GM23248 (cell line): ENCODE measurements at places on chromosomes 1 and 21. TPM values are rescaled to one million over a fixed set of nuclear protein-coding genes. Genes with fewer than 3 reads are reported as not detected.

Gene PROK1
- not detected in 2 replicates for polyA plus RNA-seq

DNA sequence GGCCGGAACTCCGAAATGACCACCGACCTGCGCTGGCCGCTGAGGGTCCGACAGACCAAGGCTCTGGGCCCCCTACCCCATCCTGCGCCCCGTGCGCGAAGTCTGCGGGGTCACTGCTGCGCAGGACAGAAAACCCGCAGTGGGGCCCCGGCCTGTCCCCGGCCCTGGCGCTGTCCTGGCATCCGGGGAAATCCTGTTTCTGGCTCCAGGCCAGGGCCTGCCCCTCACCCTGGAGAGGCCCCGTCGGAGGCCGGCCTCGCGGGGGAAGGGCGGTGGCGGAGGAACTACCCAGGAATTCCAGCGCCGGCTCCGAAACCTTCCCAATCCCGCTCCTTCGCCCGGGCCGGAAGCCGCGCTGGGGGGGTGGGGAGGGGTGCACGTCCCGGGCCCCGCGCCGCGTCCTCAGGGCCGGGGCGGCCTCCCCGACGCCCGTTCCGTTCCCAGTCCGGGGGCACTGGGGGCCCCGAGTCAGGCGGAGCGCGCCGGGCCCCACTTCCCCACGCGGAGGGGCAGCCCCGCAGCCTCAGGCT lies 77.0 kb downstream of the MORN1 start:
- no peaks in the 10 kb centered on the region for H3K27me3 ChIP-seq
- H3K36me3 ChIP-seq = no peaks in the 10 kb centered on the region
- peak overlapping the region; percentile 32 for H3K4me3 ChIP-seq

- H3K4me3 ChIP-seq = no peak overlapping the region
- DNase-seq = no peak
- peaks cover 4% of the 10 kb centered on the region for H3K4me1 ChIP-seq
- no peak overlapping the region for H3K27ac ChIP-seq
- no peaks in the 10 kb centered on the region for H3K36me3 ChIP-seq
- H3K27me3 ChIP-seq = peaks cover 33% of the 10 kb centered on the region
Measured at GRCh38 chr1:119447344-119448126, 32.6 kb downstream of the HSD3B2 start.

- DNase-seq = peak; percentile 34
- no peak overlapping the region for H3K4me3 ChIP-seq
- H3K4me1 ChIP-seq = no peaks in the 10 kb centered on the region
- no peaks in the 10 kb centered on the region for H3K36me3 ChIP-seq
Measured at GRCh38 chr21:44596068-44596725, 3.9 kb upstream of the KRTAP10-6 start.

Gene TSPEAR
- polyA plus RNA-seq = not detected in 2 replicates

GRCh38 chr21:35314857-35315582 lies 265.9 kb upstream of the RUNX1 start:
- DNase-seq = no peak
- no peaks in the 10 kb centered on the region for H3K27me3 ChIP-seq
- no peaks in the 10 kb centered on the region for H3K4me1 ChIP-seq
- no peaks in the 10 kb centered on the region for H3K36me3 ChIP-seq

Gene KIF21B
- polyA plus RNA-seq = 0.03 and 0.04 TPM in 2 replicates

Gene LCE3E
- polyA plus RNA-seq = not detected in 2 replicates

DNA sequence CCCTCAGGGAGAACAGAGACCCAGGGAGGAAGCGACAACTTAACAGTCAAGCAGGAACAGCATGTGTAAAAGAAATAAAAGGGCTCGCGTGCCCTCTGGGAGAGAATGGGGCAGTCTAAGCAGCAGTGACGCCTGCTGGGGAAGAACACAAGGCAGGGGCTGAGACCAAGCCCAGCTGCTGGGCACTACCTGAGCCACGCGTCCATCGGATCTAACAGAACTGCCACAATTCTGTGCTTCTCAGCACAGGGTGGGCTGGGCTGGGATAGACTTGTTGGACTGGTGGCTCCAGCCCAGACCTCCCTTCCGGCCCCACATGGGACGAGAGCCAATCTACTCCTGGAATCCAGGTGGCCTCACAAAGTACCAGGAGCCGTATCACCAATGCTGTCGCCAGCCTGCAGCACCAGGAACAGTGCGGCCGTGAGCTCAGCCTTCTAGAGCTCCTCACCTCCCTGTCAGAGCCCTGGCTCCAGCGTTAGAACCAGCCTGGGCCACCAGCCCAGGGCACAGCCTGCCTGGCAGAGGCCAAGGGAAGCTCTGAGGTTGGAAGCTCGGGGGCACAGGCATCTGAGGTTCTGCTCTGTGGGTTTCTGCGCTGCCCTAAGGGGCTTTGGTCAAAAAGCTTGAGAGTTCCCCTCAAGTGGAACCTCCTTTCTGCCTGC lies 7.4 kb downstream of the LRRC47 start:
- H3K27me3 ChIP-seq = no peaks in the 10 kb centered on the region
- H3K4me1 ChIP-seq = peaks cover 9% of the 10 kb centered on the region
- H3K27ac ChIP-seq = no peak overlapping the region
- DNase-seq = no peak

- DNase-seq = no peak
- no peaks in the 10 kb centered on the region for H3K27me3 ChIP-seq
- no peaks in the 10 kb centered on the region for H3K36me3 ChIP-seq
- H3K4me3 ChIP-seq = no peak overlapping the region
- H3K4me1 ChIP-seq = no peaks in the 10 kb centered on the region
Measured at GRCh38 chr1:7555391-7556185, 215.5 kb upstream of the VAMP3 start.

Gene COL8A2
- polyA plus RNA-seq = 2.9 and 3.2 TPM in 2 replicates

- no peaks in the 10 kb centered on the region for H3K27me3 ChIP-seq
- DNase-seq = peak; percentile 95
- H3K36me3 ChIP-seq = no peaks in the 10 kb centered on the region
- H3K27ac ChIP-seq = peak within 1 kb of the TSS; percentile 66
- H3K4me3 ChIP-seq = peak within 1 kb of the TSS; percentile 82
Measured at GRCh38 chr1:6701437-6702153, at the start of gene DNAJC11. DNAJC11 (minus strand) TSS chr1:6701816; CDS start chr1:6701800, 16 bp downstream.

DNA sequence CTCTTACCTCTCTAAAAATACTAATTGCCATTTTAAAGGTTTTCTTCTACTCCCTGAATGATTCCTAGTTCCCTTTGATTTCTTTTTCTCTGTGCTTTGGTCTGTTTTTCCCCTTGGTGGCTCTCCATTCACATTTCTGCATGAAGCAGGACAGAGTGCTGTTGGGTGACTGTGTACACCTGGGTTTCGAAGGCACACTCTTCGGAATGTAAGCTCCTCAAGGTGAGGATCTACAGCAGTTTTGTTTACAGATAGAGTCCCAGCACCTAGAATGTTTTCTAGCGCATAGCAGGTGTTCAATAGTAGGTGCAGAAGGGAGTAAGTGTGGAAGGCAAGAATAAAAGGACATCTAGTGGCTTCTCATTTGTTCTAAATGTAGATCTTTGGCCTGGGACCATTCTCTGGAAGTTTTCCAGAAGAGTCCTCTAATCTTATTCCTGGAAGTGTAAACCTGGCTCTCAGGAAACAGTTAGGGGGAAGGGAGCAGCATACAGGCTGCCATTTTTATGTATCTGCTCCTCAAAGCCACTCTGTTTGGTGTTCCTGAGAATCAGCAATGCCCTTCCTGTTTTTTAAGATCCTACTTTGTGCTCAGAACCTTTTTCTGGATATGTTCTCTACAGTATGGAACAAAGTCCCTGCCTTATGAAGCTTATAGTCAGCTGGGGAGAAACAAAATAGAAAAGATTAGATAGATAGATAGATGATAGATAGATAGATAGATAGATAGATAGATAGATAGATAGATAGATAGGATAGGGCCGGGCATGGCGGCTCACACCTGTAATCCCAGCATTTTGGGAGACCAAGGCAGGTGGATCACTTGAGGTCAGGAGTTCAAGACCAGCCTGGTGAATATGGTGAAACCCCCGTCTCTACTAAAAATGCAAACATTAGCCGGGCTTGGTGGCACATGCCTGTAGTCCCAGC lies 22.8 kb upstream of the EFNA1 start:
- no peak overlapping the region for H3K4me3 ChIP-seq
- H3K27ac ChIP-seq = no peak overlapping the region
- no peak for DNase-seq
- H3K4me1 ChIP-seq = no peaks in the 10 kb centered on the region
- no peaks in the 10 kb centered on the region for H3K36me3 ChIP-seq

GRCh38 chr1:231211005-231211857 lies 29.8 kb upstream of the GNPAT start:
- peaks cover 21% of the 10 kb centered on the region for H3K27me3 ChIP-seq
- peak overlapping the region; percentile 61 for H3K4me3 ChIP-seq
- H3K27ac ChIP-seq = no peak overlapping the region
- no peaks in the 10 kb centered on the region for H3K4me1 ChIP-seq
- H3K36me3 ChIP-seq = no peaks in the 10 kb centered on the region

- H3K4me3 ChIP-seq = no peak overlapping the region
- H3K4me1 ChIP-seq = no peaks in the 10 kb centered on the region
- DNase-seq = no peak
- H3K27ac ChIP-seq = no peak overlapping the region
Measured at GRCh38 chr1:40621821-40622450, 43.5 kb downstream of the RIMS3 start.

- H3K27me3 ChIP-seq = no peaks in the 10 kb centered on the region
- no peak within 1 kb of the TSS for H3K4me3 ChIP-seq
- H3K4me1 ChIP-seq = peaks cover 36% of the 10 kb centered on the region
- no peak within 1 kb of the TSS for H3K27ac ChIP-seq
Measured at GRCh38 chr1:156816561-156817328, at the start of gene SH2D2A. SH2D2A (minus strand) TSS chr1:156816848; CDS start chr1:156816708, 140 bp downstream.

DNA sequence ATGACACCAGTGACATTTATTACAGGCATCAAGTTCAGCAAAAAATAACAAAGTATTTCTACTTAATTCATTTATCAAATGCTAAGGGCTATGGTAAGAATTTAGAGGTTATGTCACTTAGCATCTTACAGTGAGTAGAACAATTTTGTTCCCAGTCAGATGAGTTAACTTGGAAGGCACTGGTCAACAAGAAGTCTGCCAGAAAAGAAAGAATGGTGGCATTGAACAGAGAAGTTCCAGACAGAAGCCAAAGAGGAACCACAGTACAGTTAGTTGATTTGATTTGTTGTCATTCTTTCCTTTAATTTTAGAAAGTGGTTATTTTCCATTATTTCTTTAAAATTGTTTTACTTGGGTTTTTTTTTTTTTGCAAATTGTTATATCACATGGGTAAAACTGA lies 232.2 kb upstream of the PKN2 start:
- no peak overlapping the region for H3K4me3 ChIP-seq
- no peak for DNase-seq
- no peaks in the 10 kb centered on the region for H3K27me3 ChIP-seq
- no peaks in the 10 kb centered on the region for H3K4me1 ChIP-seq
- no peaks in the 10 kb centered on the region for H3K36me3 ChIP-seq
- H3K27ac ChIP-seq = no peak overlapping the region

DNA sequence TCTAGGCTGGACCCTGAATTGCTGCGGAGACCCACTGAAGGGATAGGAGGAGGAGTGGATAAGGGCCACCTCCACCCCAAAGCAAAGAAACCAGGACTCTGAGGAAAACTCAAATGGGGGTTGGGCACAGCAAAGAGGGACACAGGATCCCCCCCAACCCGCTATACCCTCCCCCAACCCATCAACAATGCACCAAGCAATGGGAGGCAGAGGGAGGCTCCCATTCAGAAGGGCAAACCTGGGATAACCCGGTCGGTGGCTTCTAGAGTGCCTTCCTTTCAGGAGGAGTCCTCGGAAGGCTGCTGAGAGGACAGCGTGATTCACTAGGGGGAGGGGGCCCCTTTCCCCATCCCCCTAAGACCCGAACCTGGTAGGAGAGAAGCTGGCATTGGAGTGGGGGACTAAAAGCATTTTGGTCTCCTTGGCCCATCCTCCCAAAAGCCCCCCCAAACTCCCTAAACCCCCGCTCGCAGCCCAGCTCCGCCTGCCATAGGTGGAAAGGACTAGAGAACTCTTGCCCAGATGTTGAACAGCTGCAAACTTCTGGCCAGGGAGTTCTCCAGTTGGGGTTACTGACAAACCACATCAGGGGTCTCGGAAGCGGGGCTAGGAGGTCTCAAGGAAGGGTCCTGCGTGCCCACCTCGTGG lies 1.3 kb downstream of the MEF2D start:
- DNase-seq = peak; percentile 66
- H3K27me3 ChIP-seq = no peaks in the 10 kb centered on the region
- peak overlapping the region; percentile 96 for H3K4me3 ChIP-seq
- H3K36me3 ChIP-seq = no peaks in the 10 kb centered on the region
- peak overlapping the region; percentile 100 for H3K27ac ChIP-seq
- peaks cover 63% of the 10 kb centered on the region for H3K4me1 ChIP-seq

- H3K4me3 ChIP-seq = no peak overlapping the region
- H3K4me1 ChIP-seq = no peaks in the 10 kb centered on the region
- H3K27me3 ChIP-seq = no peaks in the 10 kb centered on the region
- no peak for DNase-seq
- H3K27ac ChIP-seq = no peak overlapping the region
Measured at GRCh38 chr1:201861448-201861847, 27.2 kb upstream of the SHISA4 start.

Gene TLR5
- 0.16 TPM in 1 of 2 replicates, not detected in the other for polyA plus RNA-seq

DNA sequence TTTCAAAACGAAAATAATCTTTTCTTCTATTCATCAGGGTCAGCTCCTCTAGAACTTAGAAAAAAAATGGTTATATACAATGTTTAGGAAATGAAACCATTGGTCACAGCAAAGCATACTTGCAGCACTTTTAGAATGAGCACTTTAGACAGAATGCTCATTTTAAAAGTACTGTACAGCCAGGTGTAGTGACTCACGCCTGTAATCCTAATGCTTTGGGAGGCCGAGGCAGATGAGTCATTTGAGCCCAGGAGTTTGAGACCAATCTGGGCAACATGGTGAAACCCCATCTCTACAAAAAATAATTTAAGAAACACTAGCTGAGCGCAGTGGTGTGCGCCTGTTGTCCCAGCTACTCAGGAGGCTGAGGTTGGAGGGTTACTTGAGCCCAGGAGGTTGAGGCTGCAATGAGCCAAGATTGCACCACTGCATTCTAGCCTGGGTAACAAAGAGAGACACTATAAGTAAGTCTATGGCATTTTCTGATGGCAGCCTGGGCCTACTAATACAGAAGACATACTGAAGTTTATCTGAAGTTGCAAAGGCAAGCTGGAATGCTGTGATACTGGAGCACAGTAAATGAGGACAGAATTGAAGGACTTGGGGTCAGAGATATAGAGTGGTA lies 48.9 kb upstream of the ZNF326 start:
- no peaks in the 10 kb centered on the region for H3K36me3 ChIP-seq
- H3K27ac ChIP-seq = no peak overlapping the region
- no peak overlapping the region for H3K4me3 ChIP-seq
- DNase-seq = peak; percentile 26

Gene SMAP2
- 12.2 and 13.0 TPM in 2 replicates for polyA plus RNA-seq

Gene DRAXIN
- polyA plus RNA-seq = 0.04 and 0.06 TPM in 2 replicates

Gene LRRIQ3
- polyA plus RNA-seq = not detected in 2 replicates

DNA sequence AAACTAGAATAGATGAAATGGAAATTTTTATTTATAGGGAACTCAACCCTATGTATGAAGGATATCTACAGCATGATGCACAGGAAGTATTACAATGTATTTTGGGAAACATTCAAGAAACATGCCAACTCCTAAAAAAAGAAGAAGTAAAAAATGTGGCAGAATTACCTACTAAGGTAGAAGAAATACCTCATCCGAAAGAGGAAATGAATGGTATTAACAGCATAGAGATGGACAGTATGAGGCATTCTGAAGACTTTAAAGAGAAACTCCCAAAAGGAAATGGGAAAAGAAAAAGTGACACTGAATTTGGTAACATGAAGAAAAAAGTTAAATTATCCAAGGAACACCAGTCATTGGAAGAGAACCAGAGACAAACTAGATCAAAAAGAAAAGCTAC lies 7.9 kb downstream of the USP1 start:
- DNase-seq = no peak
- H3K36me3 ChIP-seq = peaks cover 60% of the 10 kb centered on the region
- H3K27me3 ChIP-seq = no peaks in the 10 kb centered on the region
- peaks cover 10% of the 10 kb centered on the region; the same call in 1 of the 2 replicates for H3K4me1 ChIP-seq

Gene C1orf141
- polyA plus RNA-seq = not detected in 2 replicates
